ENCODE measurements at places on chromosomes 12 and 14.
A peak's percentile ranks its signal among the peaks of the same experiment; 100 is the strongest.

DNA sequence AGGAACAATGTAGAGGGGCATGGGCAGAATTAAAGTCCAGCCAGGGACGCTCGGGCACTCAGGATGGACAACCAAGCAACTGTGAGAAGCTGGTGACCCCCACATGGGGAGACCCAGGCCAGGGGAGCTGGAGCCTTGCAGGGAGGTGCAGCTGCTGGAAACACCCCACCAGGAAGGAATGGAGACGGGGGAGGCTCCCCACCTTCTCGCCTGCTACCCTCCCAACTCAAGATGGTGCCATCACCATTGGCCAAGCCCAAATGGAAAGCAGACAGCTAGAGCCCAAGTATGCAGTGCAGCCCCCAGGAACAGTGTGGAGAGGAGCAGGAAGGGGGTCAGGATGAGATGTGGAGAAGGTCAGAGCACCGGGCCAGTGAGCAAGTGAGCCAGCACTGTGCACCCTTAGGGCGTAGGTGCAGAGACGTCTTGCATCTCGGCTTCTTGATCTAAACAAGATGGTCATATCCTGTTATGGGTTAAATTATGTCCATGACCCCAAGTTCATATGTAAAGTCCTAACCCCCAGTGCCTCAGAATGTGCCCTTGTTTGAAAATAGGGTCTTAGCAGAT lies 159.5 kb downstream of the RIMBP2 start:
- no peak for DNase-seq

DNA sequence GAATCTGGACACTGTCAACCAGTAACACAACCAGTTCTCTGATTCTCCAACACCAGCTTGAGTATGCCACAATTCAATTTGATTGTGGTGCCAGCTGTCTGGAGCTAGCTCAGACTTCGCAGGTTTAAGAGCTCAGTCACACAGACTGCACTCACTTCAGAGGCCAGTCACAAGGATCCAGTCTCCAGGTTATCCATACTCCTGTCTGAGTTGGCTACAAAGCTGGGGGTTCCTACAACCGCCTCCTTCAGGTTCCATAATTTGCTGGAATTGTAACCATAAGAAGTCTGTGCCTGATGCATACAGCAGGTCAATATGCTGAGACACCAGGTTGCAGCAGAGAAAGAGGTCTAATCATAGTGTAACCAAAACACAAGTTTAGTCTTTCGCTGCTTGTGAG lies 70.5 kb upstream of the CPSF6 start:
- no peak for DNase-seq

DNA sequence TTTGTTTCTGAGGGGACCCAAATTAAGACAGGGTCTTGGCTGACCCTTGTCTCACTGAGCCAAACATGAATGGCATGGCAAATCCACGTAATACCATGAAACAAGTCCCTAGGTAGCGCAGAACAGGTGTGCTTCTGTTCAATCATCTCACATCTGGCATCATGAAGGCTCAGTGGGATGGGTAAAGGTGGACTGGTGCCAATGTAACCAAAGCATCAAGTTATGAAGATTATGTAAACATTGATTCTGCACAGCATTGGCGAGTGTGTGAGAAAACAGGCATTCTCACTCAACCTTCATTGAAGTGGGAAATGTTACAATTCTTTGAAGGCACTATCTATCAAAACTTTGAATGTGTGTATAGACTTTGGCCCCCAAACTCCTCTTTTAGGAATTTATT lies 41.9 kb downstream of the PTGER2 start:
- DNase-seq = peak; percentile 74

DNA sequence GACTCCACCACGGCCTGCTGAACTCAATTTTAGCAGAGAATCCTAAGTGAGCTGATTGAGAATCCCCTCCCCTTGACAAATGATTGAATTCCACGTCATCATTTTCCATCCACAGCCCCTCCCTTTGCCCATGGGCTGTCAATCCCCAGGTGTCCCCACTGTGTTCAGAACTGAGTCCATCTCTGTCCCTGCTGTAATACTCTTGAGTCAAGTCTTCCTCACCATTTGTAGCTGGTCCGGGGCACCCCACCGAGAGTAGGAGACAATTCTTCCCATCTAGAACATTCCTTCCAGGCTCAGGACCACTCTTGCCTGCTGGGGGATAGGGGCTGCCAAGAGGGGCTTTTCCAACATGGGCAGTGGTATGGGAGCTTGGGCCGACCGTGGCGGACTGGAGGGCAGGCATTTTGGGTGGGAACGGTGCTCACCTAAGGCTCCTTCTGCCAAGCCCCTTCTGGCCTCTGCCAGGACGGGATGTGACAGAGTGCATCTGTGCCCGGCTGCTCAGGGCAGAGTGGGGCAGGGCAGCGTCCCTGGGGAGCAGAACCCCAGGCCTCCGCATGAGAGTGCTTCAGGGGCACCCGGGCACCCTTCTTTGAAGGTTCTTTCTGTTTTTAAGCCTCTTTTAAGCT lies 218.1 kb upstream of the RTL1 start:
- no peak for DNase-seq

DNA sequence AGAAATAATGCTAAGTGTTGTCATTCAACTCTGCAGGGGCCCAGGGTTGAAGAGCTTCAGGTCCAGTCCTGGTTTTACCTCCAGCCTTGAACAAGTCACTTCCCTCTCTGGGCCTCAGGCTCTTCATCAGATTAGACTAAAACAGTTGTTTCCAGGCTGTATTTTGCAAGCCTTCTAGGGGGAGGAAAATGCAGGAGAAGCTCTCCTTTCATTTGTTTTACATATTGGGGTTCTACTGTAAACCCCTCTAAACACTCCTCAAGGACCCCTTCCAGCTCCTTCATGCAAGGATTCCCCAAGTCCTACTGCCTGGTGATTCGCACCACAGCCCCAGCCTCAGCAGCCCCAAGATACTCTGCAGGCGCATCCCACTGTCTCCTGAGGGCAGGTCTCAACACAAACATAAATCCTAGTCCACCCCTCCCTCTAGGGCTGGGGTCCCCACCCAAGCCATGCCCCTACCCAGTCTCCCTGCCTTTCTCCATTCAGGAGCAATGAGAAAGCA lies 2.7 kb downstream of the SDR9C7 start:
- DNase-seq = no peak

DNA sequence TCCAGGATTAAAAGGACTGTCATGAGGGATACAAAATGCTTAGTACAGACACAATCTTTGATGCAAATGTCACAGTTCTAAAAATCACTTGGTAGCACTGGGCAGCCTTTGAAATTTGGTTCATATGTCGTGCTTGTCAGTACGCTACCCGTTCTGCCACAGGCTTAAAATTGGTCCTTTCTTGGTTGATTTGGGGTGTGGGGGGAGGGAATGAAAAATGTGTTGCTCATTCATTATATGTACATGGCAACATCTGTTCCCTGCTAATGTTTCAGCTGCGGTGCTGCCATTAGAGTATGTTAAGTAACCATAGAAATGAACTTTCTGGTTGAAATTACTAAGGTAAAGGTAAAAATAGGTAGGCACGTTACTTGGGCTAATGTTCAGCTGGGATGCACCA lies 155.4 kb upstream of the ARHGAP5 start:
- DNase-seq = no peak
